ENCODE measurements at places on chromosomes 2 and 18.

DNA sequence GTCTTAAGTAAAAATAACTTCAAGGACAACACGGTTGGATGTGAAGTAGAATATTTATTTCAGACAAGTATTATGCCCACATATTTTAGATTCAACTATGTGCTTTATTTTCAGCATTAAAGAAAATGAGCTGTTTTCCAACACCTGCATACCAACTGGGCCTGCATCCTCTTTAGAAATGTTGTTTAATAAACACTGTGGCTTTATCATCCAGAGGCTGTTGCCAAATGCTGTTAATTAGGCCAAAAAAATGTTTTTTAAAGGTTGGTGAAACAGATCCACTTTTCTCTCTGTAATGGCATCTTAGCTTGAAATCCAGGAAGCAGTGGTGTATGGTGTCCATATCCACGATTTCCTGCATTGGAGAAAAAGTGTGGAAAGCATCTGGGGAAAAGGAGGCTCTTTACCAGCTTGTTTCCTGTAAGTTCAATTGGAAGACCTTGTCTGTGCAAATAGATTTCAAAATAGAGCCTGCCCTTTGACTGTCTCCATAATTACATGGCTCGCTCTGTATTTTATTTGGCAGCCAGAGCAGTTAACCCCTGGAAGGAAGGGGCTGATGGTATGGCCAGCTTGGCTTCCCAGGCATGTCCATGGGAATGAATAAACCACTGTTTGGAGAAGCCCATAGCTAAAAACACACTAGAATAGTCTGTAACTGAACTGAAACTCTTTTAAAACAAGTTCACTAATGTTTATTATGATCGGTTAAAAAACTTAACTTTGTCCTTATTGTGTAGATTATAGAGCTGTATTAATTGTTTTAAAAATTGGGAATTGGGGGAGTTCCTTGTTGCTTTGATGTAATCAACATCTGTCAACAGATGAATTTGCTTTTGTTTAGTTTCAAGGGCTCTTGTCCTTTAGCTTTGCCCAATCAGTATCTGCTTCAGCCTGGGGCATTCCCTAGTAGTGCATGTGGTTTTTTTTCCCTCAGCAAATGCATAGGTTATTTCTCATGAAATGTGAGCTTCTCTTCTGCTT, 33.0 kb upstream of the DLX1 start:
- DNase-seq, result no peak

DNA sequence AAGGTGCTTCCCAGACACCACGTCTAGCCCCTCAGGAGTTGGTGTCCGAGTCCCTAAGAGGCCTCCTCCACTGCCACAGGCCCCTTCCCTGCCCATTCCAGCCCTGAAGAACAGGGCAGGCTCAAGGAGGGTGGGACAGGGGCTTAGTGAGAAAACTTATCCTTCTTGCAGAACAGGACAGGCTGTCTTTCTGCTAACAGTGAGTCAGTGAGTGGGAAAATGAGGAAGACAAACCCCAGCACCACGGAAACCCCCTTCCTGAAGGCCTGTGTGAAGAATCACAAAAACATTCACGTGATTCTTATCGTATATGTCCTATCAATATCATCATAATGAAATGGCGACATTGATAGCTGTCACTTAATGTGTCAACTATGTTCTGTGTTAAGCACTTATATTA, 9.8 kb downstream of the FZD7 start:
- DNase-seq, result no peak

- DNase-seq, result no peak
These were observed 204.9 kb upstream of the ACVR2A start for GRCh38 chr2:147639891-147640290.

- DNase-seq, result no peak
These were observed 33.5 kb upstream of the EML4 start for GRCh38 chr2:42135381-42136312.

DNA sequence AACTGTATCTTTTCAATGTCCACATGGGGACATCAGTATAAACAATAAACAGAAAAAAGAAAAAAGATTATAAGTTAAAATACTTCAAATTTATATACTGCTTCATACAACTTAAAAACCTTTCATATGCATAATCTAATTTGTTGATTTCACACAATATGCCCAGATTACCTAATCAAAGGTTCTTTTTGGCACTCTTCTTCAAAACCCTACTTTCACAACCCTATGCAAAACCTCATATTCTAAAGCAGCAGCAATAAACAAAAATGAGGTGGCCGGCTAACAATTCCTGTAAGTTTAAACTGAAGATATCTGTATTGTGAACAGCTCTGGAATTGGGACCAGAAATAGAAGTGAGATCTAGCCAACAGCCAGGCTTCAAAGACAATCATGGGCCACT, 28.6 kb downstream of the STK17B start:
- DNase-seq, result no peak

GRCh38 chr18:22817844-22818243, 115.3 kb upstream of the RBBP8 start:
- no peak for DNase-seq

DNA sequence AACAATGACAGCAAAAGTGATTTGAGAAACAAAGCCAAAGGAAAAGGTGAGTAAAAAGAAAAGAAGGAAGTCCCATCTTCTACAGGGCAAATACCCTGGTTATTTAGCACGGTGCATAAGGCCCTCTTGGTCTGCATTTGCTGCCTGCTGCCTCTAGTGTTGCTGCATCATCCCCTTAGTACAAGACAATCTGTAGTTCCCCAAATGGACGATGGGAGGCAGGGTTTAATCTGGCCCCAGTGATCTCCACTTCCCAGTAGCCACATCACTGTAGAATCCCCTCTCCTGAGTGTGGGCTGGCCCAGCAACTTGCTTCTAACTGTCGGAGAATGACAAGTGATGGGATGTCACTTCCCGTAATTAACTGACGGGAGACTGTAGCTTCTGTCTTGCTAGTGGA, 85.1 kb downstream of the CTAGE1 start:
- DNase-seq, result no peak

- no peak for DNase-seq
These were observed 656.8 kb downstream of the BCL11A start for GRCh38 chr2:59896499-59897245.

- DNase-seq, result no peak
These were observed 2.8 kb downstream of the GCFC2 start for GRCh38 chr2:75707901-75708300.

DNA sequence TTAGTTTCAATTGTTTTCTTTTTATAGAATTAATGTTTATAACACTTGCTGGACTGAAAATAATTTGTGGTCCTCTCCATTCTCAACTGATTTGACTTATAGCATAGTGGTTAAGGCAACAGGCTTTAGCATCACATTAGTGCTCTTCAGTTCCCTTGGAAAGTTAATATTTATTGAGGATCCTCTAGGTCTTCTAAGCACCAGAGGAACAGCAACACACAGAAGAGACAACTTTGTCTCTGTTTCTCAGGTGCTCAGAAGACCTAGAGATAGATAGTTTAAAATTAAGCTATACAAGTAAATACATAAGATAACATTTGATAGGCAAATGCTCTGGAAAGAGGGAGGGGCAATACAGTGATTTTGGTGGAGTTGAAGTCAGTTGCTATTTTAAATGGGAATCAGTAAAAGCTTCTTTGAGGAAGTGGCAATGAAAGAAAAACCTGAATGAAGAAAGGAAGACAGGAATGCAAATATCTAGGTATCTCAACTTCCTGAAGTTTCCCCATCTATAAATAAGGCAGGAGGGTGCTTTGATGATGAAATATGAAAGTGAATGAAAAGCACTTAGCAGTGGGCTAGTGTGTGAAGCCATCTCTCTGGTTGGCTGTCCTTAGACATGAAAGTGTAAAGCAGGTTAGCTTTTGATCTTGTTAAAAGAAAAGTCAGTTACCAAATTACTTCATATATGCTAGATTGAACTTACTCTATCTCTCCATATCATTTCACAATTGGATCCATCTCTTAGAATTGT, 7.9 kb downstream of the NEUROD1 start:
- no peak for DNase-seq

DNA sequence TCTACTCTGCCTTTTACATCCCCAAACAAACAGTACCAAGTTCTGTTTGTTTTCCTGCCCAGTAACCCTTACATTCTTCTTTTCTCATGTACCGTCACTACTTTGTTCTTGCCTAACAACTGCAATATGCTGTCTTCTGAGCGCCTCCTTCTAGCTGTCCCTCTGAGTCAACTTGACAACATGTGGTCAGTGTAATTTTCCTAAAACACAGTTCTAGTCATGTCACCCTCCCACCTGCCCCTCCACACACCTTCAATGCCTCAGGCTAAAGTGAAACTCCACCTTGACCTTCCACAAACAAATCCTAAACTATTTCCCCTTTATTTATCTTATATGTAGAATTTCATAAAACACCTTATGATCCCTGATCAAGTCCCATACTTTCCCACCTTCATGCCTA, 124.6 kb upstream of the CD302 start:
- DNase-seq, result no peak

DNA sequence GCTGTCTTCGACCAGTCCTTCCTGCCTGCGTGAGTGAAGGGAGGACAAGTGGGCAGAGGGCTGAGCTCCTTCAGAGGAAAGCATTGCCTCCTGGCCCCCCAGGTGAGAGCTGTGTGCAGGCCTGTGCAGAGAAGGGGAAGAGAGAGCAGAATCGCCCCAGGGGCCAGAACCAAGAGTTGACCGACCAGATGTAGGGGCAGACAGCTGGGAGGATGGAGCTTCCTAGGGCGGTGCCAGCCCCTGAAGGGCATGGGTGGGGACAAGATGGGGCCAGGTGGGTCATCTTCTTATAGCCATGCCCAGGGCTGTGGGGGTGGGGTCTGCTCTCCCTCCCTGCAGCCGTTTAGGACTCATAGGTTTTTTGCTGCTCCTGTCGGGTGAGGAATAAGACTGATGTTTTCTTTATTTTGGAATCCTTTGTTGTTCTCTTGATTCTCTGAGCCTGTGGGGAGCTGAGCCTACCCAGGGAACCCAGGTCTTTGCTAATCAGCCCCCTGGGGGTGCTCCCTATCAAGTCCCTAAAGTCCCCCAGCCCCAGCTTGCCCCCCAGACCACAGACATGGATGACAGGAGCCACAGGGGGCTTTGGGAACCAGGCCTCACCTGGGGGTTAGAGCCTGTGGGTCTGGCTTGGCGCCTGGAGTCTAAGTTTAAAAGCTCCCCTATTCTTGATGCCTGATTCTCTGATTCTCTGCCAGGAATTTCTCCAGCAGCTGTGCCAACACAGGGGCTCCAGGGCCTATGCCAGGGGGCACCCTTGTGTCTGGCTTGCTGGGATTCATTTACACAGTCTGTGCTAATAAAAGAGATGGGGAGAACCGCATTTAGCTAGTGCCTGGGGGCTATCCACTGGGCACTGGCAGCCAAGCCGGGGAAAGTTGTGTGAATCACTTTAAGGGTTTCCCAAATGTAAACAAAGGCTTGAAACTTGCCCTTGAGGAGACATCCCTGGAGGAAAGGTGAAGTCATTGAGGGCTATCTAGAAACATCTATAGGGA, 9.3 kb upstream of the EFHD1 start:
- no peak for DNase-seq

DNA sequence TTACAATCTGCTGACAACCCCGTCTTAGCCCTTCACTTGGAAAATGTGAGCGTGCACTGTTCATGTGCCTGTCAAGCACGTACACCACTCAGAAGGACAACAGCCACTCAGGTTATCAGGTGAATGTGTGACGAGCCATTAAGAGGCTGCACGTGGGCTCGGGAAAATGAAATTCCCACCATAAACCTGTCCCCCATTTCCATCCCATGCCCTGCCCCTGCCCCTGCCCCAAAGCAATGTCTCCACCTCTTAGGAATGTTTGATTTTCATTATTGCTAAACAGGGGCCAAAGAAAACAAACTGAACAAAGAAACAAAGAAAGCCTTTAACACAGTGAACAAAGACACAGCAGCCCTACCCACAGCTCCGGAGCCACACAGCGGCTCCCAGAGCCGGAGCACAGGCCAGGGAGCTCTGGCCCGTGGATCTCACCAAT, 90.5 kb downstream of the TMEM18 start:
- DNase-seq, result no peak

- no peak for DNase-seq
These were observed 190.4 kb upstream of the CRIM1 start for GRCh38 chr2:36165132-36165531.

- no peak for DNase-seq
These were observed 742.9 kb upstream of the RAB6C start for GRCh38 chr2:129236601-129237000.

DNA sequence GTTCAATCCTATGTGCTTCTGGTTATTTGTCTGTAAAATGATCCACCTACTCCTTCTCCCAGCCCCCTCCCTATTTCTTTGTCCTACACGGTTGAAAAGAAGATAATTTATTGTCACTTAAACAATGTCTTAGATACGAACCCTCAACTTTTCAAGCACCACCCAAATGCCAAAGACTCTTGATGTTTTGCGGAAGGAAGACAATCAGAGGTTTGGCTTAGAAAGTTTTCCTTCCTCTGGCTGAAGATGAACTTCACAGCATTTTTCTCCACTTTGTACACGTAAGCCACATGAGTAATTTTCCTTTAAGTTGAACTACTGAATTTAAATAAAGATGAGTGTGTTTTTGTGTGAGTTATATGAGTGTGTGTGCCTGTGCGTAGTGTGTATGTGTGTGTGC, 25.5 kb upstream of the SLC8A1 start:
- no peak for DNase-seq

- no peak for DNase-seq
These were observed 1.1 kb downstream of the SERPINB2 start for GRCh38 chr18:63888470-63889190.

GRCh38 chr18:3791238-3791637, 341.3 kb downstream of the TGIF1 start:
- no peak for DNase-seq

GRCh38 chr2:55949211-55949610, 25.6 kb upstream of the EFEMP1 start:
- DNase-seq, result no peak

- DNase-seq, result no peak
These were observed 484.1 kb downstream of the FBXO15 start for GRCh38 chr18:73663581-73663980.

Measured in HCT116 (cell line).